ENCODE measurements at places on chromosomes 3 and 15.

GRCh38 chr15:76846782-76847181, 58.4 kb downstream of the SCAPER start:
- DNase-seq: no peak

- DNase-seq: no peak
Measured at GRCh38 chr15:83873966-83874365, 220.0 kb downstream of the ADAMTSL3 start.

DNA sequence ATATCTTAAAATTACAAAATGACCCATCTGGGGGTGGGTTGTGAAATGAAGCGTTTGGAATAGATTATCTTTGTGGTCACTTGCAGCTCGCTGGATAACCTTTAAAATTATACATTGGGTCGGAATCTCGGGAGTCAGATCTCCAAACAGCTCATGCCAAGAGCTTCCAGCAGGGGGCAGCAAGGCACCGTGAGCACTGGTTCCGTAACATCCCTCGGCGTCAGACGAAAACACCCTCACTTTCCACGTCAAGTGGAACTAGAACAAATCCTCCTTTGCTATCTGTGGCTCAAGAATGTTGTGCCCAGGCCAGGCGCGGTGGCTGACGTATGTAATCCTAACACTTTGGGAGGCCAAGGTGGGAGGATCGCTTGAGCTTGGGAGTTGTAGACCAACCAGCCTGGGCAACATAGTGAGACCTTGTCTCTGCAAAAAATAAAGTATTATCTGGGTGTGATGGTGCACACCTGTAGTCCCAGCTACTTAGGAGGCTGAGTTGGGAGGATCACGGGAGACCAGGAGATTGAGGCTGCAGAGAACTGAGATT, 31.1 kb downstream of the UMPS start:
- peak; percentile 73 for DNase-seq

DNA sequence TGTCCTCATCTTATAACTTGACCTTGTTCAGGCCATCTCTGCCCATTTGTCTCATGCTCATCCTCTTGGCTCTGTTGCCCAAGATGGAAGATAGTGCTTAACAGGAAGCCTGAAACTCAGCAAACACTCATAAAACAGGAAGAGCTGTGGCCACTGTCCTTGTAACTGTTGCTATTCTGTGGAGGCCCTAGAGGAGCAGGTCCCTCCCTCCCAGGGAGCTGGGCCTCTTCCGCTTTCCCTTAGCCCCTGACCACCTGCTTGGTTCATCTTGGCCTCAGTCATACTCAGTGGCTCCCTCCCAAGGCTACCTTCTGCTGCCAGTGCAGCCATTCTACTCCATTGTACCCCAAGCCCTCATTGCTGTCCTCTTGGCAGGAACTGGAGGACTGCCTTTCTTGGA, 3.5 kb downstream of the MAPKAPK3 start:
- no peak for DNase-seq

- DNase-seq: no peak
Measured at GRCh38 chr15:64137226-64137833, 14.2 kb upstream of the SNX22 start.
